ENCODE measurements at places on chromosomes 13 and 19.
A peak's percentile ranks its signal among the peaks of the same experiment; 100 is the strongest.

GRCh38 chr13:113748101-113748861, 10.7 kb upstream of the TMEM255B start:
- ATAC-seq: peak; percentile 31

DNA sequence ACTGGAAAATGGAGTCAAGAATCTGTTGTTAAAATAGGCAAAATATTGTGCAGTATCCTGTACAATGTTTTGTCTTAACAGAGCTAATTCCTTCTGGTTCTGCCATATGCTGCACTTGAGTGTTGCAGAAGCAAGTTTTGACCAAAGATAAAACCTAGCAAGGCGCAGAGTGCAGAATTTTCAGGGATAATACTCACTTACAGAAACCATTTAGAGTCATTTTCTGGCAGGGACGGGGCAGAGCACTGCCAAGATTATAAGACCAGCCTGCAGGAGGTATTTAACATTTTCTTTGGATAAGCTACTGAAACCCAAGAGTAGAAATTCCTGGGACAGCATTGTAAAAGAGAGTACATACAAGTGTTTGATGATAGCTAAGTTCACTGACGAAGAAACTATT, 159.5 kb upstream of the EDNRB start:
- no peak for ATAC-seq

DNA sequence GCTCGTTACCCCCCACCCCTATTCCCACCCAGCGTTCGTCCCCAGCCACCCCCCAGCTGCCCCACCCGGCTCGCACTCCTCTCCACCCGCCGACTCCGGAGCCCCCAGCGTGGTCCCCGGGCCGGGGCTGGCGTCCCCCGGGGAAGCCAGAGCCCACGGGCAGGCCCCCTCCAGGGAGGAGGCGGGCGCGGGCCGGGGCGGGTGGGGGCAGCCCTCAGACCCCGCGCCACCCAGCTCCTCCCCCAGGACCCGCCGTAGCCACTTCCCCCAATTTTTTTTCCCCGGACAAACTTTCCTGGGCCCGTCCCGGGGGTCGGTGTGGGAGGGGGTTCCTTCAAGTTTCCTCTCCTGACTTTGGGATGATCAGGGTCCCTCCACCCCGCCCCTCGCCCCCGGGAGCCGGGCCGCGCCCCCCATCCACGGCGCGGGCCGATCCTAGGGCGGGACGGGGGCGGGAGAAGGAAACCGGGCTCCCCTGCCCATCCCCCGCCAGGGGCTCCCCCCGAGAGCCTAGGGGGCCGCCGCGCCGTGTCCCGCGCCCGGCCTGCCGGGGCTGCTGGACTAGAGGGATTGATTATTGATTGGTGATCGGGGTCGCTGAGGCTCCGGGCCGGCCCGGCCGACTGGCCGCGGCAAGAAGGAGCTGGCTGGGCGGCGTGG, 927 bp upstream of the TSHZ3 start:
- ATAC-seq: peak; percentile 21

GRCh38 chr13:73096173-73096572, 37.4 kb downstream of the KLF5 start:
- ATAC-seq: no peak

DNA sequence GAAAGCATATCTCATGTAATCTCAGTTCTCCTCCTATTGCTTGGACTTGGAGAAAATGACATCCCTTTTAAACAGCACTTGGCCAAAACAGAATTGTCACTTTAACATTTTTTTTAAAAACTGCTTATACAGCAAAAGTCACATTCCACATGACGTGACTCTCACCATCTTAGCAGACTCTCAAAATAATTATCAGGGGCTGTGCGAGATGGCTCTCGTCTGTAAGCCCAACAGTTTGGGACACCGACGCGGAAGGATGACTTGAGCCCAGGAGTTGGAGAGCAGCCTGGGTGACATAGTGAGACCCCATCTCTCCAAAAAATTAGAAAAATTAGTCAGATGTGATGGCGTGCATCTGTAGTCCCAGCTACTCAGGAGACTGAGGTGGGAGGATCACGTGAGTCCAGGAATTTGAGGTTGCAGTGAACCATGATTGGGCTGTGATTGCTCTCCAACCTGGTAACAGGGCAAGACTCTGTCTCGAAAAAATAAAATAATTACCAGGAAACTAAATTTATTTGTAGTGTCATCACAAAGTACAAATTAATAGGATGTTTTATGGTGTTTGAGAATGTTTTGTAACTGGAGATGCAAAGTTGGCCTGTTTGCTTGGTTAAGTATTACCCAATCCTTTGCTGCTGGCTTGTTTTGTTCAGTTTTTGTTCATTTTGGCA, 8.8 kb downstream of the SAFB start:
- no peak for ATAC-seq

DNA sequence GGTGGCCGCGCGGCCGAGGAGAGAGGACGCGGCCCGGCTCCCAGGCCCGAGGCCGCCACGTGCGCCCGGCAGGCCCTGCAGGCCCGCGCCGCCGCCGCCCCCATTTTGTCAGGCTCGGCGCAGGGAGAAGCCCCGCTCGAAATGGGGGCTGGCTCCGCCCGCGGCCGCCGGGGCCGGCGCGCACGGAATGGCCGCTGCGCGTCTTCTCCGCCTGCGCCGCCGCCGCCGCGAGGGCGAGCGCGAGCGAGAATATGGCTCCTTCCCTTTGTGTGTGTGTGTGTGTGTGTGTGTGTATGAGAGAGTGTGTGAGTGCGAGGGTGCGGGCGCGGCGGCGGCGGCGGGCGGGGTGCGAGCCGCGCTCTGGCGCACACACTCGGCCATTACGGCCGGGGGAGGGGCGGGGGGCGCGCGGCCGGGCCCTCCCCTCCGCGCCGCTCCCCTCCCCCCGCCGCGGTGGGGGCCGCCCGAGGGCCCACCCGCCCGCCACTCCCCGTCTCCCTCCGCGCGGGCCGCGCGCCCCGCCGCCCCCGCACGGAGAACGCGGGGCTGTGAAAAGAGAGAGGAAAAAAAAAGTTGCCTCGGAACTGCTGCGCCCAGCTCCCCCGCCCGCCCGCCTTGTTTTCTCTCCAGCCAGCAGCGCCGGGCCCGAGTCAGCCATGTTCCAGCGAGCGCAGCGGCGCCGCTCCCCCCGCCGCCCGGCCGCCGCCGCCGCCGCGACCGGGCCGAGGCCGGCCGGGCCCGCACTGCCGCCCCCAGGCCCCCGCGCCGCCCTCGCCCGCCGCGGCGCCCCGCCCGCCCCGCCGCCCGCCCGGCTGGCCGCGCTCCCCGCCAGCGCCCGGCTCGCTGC, 1.0 kb downstream of the HMGB1 start:
- ATAC-seq: peak; percentile 74

- ATAC-seq: peak; percentile 97
These were observed 1395.8 kb downstream of the EFNB2 start for GRCh38 chr13:105139380-105140285.

Measured in stimulated activated memory B cell treated with anti-CD40 and anti-IgM and Interleukin-4, amounts not matched to agents 10 μg/mL and 1 μg/mL and 100 μg/mL, for 72 hours (primary cell).